ENCODE measurements at places on chromosomes 5 and 9. TPM values are rescaled to one million over a fixed set of nuclear protein-coding genes. Genes with fewer than 3 reads are reported as not detected.

LCN15 gene
- total RNA-seq: not detected

DNA sequence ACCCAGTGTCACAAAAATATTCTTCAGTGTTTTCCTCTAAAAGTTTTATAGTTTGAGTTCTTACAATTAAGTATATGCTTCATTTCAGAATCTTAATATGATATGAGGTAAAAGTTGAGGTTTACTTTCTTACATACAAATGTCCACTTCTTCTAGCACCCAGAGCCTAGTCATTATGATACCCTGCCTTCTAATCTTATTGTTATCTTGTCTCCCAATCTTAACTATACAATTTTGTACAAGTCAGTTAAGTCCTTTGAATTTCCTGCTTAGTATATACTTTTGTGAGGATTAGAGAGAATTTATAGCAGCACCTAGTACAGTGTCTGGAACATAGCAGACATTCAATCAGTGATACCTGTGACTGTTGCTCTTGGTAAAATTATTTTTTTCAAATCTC is 29.3 kb downstream of the RAD50 start:
- H3K27ac ChIP-seq: no peak overlapping the region
- H3K4me1 ChIP-seq: no peaks in the 10 kb centered on the region
- no peaks in the 10 kb centered on the region for H3K27me3 ChIP-seq
- no peak for DNase-seq

GRCh38 chr5:179907556-179908324 is at the start of gene TBC1D9B:
Gene TBC1D9B (minus strand): TSS chr5:179907897. CDS start chr5:179907821, 76 bp downstream.
- H3K27me3 ChIP-seq: no peaks in the 10 kb centered on the region
- H3K36me3 ChIP-seq: peaks cover 22% of the 10 kb centered on the region
- DNase-seq: peak; percentile 88
- peak within 1 kb of the TSS; percentile 61 for H3K4me3 ChIP-seq

- H3K36me3 ChIP-seq: no peaks in the 10 kb centered on the region
- DNase-seq: no peak
- H3K4me1 ChIP-seq: peaks cover 10% of the 10 kb centered on the region
- H3K27me3 ChIP-seq: no peaks in the 10 kb centered on the region
- H3K27ac ChIP-seq: no peak overlapping the region
Observed at GRCh38 chr5:93158841-93159240, 422.2 kb downstream of the NR2F1-AS1 start.

DNA sequence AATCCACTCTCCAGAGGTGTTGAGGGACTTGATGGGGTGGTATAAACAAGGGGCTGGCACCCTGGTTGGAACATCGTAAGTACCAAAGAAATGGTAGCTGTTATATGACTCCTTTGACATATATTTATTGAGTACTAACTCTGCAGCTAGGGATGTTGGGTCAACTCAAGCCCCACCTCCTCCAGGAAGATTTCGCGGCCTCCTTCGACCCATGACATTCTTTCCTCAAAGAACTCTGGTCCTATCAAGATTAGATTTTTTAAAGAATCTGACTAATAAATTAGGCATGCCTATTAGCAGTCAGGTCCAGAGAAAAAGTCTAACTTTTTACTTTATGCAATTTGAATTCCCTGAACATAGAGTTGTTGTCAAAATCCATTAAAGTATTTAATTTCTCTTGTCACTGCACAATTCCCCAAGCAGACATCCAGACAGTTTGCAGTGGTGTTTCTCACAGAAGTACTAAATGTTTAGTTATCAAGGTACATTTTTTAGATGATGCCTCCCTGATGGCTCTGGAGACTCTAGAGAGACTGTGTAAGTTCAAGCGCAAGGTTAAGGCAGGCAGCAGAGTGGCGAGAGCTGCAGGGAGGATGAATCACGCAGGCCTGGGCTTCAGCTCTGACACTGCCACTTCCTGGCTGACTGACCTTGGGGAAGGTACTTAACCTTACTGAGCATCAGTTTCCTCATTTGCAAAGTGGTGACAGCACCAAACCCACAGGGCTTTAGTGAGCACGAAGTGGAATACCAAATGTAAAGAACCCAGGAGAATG is 209.6 kb downstream of the TTLL11 start:
- H3K36me3 ChIP-seq: no peaks in the 10 kb centered on the region
- no peak overlapping the region for H3K4me3 ChIP-seq
